ENCODE measurements at places on chromosomes 6 and 20.

DNA sequence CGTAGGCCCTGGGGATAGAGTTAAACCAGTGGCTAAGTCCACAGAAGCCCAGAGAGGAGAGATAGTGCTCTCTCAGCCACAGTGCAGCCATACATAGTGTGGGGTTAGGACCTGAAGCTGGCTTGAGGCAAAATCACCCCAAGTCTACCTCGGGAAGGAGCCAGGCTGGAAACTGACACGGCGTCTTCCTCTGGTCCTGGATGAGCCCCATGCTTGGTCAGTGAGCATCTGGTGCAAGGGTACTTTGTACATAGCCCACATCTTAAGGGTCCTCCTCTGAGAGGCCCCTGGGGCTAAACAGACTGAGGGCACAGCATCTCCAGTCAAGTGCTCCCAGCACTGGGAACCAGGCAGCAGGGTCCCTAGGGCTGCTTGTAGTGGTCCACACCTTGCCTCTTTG is 45.6 kb downstream of the CDH26 start:
- no peak for DNase-seq

DNA sequence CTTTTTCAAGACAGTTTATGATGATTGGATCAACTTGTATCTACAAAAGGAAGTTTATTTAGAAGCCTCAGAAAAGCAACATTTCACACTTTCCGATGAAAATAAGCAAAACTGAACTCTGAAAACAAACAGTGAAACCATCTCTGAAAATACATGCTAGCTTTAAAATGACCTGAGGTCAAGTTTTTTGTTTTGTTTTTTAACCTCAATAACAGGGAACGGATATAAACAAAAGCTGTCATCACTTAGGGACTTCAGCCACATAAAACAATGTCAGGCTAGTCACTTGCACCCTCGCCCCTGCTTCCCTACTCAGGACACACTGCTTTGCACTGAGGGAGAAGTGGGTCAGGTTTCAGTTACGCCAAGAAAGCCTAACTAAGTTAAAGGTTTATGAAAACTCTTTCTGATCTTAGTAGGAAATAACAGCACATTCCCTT is 11.6 kb downstream of the BACH2 start:
- no peak for DNase-seq

DNA sequence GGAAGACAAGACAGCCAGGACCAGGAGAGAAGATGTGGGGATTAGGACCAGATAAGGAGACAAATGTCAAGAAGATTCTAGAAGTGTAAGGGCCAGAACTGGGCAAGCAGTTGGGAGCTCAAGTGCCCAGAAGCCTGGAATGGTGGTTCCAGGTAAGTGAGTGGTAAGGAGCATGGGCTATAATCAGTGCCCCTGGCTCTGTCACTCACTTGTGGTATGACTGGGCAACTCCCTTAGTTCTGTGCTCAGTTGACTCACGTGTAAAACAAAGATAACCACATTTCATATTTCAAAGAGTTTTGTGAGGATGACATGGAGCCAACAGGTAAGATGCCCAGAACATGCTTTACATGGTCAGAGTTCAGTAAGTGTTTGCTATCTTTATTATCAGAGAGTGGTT is 11.2 kb downstream of the CCDC167 start:
- DNase-seq: no peak

- no peak for DNase-seq
Measured at GRCh38 chr6:143449714-143450452, 612 bp downstream of the ADAT2 start.

DNA sequence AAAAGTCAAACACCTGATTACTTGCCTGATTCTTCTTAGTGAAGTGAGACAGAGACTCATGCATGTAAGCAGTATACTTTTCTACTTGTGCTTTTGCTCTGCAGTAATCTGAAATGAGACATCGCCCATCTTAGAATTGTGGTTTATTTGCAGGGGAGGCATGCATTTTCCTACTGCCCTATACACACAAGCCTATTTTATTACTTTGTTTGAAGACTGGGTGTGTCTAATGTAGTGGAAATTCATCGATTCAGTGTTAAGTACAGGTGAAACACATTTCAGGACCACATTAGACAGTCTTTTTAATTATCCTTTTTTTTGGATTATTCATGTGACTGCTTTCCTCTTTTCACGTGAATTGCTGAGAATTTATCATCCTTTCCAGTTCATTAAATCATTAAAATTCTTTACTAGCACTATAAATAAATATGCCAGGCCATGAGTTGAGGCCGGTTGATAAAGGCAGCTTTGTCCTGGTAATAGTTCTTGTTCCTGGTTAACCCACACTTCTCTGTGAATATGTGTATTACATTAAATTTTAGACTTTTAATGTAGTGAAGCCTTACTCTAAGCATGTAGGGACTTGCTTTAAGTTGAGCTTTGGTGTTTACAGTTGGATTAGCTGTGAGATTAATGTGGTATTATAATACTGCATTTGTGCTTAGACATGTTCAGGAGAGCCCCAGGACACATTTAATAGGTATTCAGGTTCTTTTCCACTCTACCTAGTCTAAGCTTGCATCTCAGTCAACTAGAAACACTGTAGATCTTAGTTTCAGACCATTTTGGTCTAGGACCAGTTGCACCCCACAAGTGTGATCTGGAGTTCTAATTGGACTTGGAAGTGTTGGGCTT is 10.8 kb upstream of the BTBD3 start:
- DNase-seq: peak; percentile 87

GRCh38 chr6:131861381-131861780 is 53.6 kb downstream of the ENPP1 start:
- DNase-seq: no peak

DNA sequence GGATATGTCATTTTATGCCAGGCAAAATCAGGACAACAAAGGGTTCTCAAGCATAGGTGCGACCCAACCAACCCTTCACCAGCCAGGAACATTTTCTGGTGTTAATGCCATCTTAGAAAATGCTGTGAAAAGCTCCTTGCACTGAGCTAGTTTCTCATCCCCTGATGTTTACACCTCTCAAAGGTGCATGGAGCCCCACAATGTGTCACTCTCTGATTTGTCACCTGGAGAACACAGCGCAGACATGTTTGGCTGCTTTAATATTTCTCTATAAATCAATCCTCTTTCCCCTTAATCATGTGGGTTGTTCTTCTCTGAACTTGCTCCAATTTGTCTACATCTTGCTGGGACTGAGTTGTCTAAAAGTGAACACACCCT is 244.3 kb downstream of the TSHZ2 start:
- no peak for DNase-seq

GRCh38 chr20:46333161-46333991 is 25.1 kb upstream of the CDH22 start:
- peak; percentile 27 for DNase-seq

GRCh38 chr6:72505446-72505845 is 116.4 kb upstream of the KCNQ5 start:
- peak; percentile 23 for DNase-seq

DNA sequence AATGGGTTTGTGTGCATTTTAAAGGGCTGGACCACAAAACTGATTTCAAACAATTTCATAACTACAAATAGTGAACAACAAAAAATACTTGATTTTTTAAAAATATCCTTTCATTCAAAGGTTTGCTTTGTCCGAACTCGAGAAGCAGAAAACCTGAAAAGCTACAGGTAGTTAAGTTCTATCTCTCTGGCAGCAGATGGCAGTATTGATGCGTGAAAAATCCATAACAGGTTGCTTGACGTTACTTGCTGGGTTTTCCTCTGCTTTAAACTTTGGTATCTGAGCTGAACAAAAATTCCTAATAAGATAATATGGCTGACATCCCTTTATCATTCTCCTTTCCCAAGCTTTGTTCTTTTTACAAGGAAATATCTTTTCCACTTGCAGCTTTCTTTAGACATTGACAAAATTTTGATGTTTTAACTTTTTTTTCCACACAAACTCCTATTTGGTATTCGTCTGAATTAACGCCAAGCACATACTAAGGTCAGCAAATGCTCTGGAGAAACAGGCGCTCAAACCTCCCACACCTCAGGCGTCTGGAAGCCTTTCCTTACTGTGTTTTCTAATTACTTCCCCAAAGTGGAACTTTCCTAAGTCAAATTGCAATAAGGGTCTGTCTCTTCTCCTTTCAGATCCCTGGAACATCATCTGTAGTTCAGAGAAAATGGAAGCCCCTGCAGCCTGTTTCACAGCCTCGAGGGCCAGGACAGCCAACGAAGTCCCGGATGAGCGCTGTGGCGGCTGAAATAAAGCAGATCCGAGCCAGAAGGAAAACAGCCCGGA is 50.3 kb upstream of the GFRAL start:
- peak; percentile 39 for DNase-seq

DNA sequence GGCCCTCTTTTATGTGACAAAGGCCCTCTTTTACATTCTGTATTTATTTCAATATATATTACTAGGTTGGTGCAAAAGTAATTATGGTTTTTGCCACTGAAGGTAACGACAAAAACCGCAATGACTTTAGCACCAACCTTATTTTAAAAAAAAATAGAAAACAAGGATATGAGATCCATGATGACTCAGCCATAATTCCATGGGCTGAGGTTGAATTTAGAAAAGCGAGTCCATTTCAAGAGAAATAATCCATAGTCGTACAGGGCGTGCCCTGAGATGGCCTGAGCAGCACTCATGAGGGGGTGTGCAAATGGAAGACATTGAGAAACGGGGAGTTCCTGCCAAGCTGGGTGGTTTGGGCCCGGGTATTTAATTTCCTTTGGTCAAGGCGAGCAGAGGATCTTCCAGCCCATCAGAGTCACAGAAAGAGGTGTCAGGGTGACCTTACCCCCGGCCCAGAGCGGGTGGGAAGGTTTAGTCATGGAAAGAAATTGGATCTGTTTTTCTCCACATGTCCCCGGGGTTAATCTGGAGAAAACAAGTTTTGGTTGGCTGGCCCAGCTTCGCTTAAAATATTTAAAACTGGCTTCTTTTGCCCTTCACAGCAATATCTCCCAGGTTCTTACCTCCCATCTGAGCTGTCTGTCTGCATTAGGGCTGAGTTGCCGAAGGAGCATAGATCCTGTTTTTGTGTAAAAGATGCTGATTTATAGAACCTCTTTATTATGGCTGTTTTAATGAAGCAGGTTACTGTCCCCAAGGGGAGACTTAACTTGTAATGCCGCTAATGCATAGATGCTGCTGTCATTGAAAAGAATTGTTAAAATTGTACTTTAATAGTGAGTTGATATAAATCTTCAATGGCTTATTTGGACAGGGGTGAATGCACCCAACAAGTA is 255.6 kb downstream of the PREX1 start:
- DNase-seq: no peak

DNA sequence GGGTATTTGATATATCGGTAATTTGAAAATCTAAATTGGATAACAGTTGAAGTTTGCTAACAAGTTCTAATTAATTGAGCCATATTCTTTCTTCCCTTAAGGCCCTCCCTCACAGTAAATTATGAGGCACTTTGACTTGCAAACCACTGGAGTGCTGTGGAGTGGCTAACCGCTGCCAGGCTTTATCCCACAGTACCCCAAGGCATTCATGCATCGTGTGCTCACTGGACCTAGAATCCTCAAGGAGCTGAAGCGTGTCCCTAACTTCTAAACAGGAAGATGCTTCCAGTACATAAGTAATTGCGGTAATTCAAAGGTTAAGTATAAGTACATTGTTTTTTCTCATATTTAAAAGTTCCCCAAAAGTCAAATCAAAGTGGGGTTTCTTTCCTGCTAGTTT is 499.9 kb downstream of the TFAP2A start:
- DNase-seq: no peak

DNA sequence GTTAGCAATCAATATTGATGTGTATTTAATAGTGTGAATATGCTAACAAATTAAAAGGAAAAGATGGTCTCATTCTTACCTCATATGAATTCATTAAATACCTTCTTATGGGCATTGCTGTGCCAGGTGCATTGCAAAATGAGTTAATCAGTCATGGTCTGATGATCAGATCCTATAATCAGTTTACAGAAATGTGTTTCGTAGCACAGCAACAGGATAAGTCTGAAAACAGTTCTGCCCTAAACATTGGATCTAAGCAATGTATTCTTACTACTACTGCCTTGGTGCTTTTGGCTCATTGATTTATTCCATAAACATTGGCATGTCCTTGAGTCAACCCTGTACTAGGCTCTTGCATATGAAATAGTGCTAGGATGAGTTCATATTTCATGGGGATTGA is 417.0 kb upstream of the JAG1 start:
- DNase-seq: no peak

- no peak for DNase-seq
Measured at GRCh38 chr6:127520066-127520465, 931 bp upstream of the MTCL3 start.

DNA sequence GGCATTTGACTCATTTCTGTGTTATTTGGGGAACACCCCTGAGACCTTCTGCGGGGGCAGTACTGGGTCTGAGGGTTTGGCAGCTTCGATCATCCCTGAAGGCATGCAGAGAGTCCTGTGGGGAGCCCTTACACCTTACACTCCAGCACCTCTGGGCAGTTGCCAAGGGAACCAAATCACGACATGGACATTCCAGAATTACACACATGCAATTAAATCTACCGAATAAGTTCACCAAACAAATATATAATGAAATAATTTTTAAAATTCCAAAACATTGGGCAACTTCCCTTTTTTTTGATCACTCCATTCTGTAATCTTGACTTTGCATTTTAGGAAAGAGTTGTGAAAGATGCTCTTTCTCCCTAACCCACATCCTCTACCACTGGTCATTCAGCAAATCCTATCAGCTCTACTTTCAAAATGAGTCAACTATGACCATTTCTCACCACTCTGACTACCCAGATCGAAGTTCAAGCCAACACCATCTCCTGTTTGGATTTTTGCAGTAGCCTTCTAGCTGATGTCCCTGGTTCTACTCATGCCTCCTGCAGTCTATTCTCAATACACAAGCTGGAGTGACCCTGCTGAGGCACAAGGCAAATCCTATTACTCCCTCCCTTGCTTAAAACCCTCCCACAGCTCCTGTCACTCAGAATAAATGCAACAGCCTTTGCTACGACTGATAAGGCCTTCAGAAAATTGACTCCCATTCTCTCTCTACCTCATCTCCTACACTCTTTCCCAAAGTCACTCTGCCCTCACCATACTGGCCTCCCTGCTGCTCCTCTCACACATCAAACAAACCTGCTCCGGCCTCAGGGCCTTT is 533.3 kb downstream of the HACE1 start:
- DNase-seq: peak; percentile 17

DNA sequence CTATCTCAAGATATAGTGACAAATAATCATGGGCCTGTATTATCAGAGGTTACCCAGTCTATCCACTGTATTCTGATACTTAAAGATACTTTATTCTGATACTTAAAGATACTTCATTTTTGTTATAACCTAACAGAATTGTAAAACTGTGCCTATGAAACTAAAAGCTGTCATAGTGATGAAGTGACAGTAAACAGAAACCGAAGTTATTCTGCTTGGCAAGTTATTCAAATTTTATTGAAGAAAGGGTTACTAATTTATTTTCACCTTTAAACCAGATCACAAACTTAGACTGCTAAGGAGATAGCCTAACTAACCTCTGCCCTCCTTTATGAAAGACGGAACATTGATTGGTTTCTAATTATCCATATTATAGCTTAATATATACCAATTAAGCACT is 604.6 kb upstream of the IMPG1 start:
- no peak for DNase-seq
